Neural crest cell (in vitro differentiated cells): ENCODE measurements at places on chromosomes 12 and 14. TPM values are rescaled to one million over a fixed set of nuclear protein-coding genes. Genes with fewer than 3 reads are reported as not detected.

DNA sequence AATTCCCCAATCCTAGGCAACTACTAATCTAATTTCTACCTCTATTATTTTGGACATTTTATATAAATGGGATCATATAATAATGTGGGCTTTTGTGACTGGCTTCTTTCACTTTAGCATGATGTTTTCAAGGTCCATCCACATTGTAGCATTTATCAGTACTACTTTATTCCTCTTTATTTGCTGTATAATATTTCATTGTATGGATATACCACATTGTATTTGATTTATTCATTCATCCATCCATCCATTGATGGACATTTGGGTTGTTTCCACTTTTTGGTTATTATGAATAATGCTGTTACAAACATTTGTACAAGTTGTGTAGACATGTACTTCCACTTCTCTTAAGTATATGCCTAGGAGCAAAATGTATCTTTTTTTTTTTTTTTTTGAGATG is 17.3 kb downstream of the BTBD7 start:
- DNase-seq, result no peak
- H3K4me1 ChIP-seq, result peaks cover 29% of the 10 kb centered on the region
- no peak overlapping the region for H3K27ac ChIP-seq
- no peaks in the 10 kb centered on the region for H3K36me3 ChIP-seq
- no peaks in the 10 kb centered on the region for H3K27me3 ChIP-seq
- no peak overlapping the region for H3K4me3 ChIP-seq

CD69 gene
- not detected in 2 replicates for total RNA-seq

MIPOL1 gene
- total RNA-seq, result 16.6 and 17.4 TPM in 2 replicates

HOXC12 gene
- total RNA-seq, result not detected in 2 replicates

- no peak overlapping the region for H3K27ac ChIP-seq
- H3K36me3 ChIP-seq, result no peaks in the 10 kb centered on the region
- no peaks in the 10 kb centered on the region for H3K27me3 ChIP-seq
- no peak for DNase-seq
- H3K4me3 ChIP-seq, result no peak overlapping the region
These were observed 178.8 kb downstream of the STXBP6 start for GRCh38 chr14:24870949-24871701.

GRCh38 chr12:49567302-49567610 is 686 bp downstream of the MCRS1 start:
- peak overlapping the region; percentile 97 for H3K4me3 ChIP-seq
- peak overlapping the region; percentile 99 for H3K27ac ChIP-seq
- peaks cover 4% of the 10 kb centered on the region for H3K36me3 ChIP-seq
- H3K4me1 ChIP-seq, result peaks cover 29% of the 10 kb centered on the region
- DNase-seq, result no peak

GRCh38 chr12:42673535-42673934 is 84.0 kb upstream of the PRICKLE1 start:
- H3K36me3 ChIP-seq, result no peaks in the 10 kb centered on the region
- H3K27me3 ChIP-seq, result no peaks in the 10 kb centered on the region
- H3K4me3 ChIP-seq, result no peak overlapping the region
- DNase-seq, result no peak
- H3K4me1 ChIP-seq, result peaks cover 7% of the 10 kb centered on the region
- H3K27ac ChIP-seq, result no peak overlapping the region

DNA sequence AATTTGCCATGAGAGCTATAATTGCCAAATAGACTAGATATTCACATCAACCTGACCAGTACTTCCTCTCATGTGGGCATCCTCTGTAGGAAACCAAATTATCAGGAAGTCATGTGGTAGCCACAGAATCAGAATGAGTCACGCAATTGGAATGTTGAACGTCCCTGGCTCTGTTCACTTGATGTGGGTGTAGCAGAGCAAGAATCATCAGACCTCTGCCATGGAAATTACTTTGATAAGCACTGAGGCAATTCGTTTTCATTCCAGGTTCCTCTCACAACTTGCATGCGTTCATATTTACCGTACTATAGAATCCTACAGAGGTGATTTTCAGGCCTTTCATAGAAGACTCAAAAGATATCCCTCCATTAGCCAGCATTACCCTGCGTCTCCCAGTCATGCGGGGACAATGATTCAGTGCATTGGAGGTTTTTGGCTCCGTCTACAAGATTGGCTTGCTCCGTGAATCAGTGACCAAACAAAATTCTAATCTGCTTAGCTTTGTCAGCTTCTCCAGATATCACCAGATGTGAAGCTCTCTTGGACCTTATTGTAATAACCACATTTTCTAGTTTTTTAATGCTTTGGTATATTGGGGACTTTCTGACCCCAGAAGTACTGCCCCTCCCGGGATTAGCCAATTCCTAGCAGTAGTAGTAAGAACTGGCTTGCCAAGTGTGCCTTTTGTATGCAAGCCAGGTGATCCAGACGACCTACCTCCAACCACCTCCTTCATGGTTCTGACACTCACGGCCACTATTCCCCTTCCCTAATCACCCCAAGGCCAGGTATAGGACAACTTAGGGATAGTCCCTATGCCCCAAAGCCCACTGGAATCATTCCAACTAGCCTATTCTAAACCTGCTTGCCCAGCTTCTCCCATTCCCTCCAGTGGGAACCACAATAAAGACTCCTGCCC is 133.4 kb downstream of the KICS2 start:
- no peak overlapping the region for H3K4me3 ChIP-seq
- peaks cover 15% of the 10 kb centered on the region for H3K4me1 ChIP-seq
- H3K36me3 ChIP-seq, result peaks cover 7% of the 10 kb centered on the region
- no peaks in the 10 kb centered on the region for H3K27me3 ChIP-seq
- H3K27ac ChIP-seq, result no peak overlapping the region
- no peak for DNase-seq

GRCh38 chr14:90828642-90829487 is 12.6 kb upstream of the TTC7B start:
- no peak overlapping the region for H3K27ac ChIP-seq
- DNase-seq, result no peak
- peaks cover 9% of the 10 kb centered on the region for H3K36me3 ChIP-seq
- H3K4me1 ChIP-seq, result peaks cover 5% of the 10 kb centered on the region
- H3K4me3 ChIP-seq, result no peak overlapping the region

- no peak overlapping the region for H3K4me3 ChIP-seq
- peaks cover 11% of the 10 kb centered on the region for H3K36me3 ChIP-seq
- H3K4me1 ChIP-seq, result peaks cover 47% of the 10 kb centered on the region
- H3K27ac ChIP-seq, result no peak overlapping the region
- DNase-seq, result no peak
These were observed 7.4 kb downstream of the MAP4K5 start for GRCh38 chr14:50524731-50525515.

DNA sequence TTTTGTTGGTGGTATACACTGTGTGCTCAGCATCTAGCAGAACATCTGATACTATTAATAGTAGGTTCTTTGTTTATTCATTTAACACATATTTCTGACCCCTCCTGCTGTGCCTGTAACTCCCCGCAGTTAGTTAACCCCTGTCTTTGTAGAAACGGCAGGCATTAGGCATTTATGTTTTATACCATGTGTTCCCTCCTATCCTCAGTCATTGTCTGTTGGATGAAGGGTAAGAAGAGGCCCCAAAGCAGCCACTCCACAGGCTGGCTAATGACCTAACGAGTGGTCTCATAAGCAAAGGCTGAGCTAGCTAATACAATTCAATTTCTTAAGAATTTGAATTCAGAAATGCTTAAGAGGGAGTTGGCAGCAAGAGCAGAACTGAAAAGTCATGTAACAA is 170.8 kb downstream of the TMX1 start:
- no peak for DNase-seq
- H3K36me3 ChIP-seq, result peaks cover 14% of the 10 kb centered on the region
- peaks cover 19% of the 10 kb centered on the region for H3K4me1 ChIP-seq
- no peaks in the 10 kb centered on the region for H3K27me3 ChIP-seq

DNA sequence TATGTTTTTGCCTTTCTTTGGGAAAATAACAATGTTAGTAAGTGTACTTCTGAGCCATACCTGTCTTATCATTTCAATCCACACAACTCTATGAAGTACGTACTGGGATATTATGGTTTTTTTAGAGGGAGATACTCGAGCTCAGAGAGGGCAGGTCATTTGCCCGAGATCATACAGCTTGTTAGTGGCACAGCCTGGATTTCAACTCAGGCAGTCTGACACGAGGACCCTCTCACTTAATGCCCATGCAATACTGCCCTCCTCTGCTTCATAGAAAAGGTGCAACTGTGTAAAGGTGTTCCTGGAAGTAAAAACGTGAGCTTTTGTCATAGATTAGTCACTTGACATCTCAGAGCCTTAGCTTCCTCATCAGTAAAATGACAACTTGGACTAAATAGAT is 128.0 kb downstream of the NDUFA12 start:
- H3K27me3 ChIP-seq, result peaks cover 78% of the 10 kb centered on the region
- DNase-seq, result no peak
- no peaks in the 10 kb centered on the region for H3K36me3 ChIP-seq
- peaks cover 9% of the 10 kb centered on the region for H3K4me1 ChIP-seq
- no peak overlapping the region for H3K27ac ChIP-seq
- H3K4me3 ChIP-seq, result peak overlapping the region; percentile 68

GRCh38 chr12:112812600-112813406 is 21.3 kb downstream of the RPH3A start:
- H3K27ac ChIP-seq, result no peak overlapping the region
- H3K4me3 ChIP-seq, result no peak overlapping the region
- peaks cover 80% of the 10 kb centered on the region for H3K27me3 ChIP-seq

ZFHX2 gene
- total RNA-seq, result 9.9 and 11.0 TPM in 2 replicates

DNA sequence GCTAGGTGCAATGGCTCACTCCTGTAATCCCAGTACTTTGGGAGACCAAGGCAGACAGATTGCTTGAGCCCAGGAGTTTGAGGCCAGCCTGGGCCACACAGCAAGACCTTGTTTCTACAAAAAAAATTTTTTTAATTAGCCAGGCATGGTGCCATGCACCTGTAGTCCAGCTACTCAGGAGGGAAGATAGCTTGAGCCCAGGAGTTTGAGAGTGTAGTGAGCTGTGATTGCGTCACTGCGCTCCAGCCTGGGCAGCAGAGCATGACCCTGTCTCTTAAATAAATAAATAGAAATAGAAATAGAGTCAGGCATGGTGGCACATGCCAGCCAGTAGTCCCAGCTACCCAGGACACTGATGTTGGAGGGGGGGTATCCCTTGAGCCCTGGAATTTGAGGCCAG is 36.7 kb upstream of the CLIP1 start:
- H3K4me1 ChIP-seq, result peaks cover 6% of the 10 kb centered on the region
- H3K4me3 ChIP-seq, result no peak overlapping the region
- H3K27me3 ChIP-seq, result no peaks in the 10 kb centered on the region
- no peak for DNase-seq
- no peaks in the 10 kb centered on the region for H3K36me3 ChIP-seq

DNA sequence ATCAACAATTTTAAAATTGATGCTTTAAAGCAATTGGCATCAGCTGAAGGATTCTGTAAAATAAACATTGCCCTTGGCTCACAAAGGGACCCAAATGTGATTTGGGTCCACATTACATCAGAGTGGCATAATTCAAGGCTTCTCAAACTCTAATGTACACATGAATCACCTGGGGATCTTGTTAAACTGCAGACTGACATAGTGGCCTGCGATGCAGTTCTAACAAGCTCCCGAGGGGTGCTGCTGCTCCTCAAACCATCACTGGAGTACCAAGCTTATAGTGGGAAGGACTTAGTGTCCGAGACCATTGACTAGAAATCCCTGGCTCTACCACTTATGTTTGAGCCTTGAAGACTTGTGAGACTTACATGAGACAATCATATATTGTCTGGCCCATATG is 31.8 kb upstream of the DNM1L start:
- no peak overlapping the region for H3K4me3 ChIP-seq
- H3K27me3 ChIP-seq, result no peaks in the 10 kb centered on the region
- no peaks in the 10 kb centered on the region for H3K4me1 ChIP-seq
- H3K36me3 ChIP-seq, result peaks cover 4% of the 10 kb centered on the region
- DNase-seq, result no peak

- H3K4me1 ChIP-seq, result no peaks in the 10 kb centered on the region
- H3K36me3 ChIP-seq, result no peaks in the 10 kb centered on the region
- H3K4me3 ChIP-seq, result no peak overlapping the region
- no peak overlapping the region for H3K27ac ChIP-seq
These were observed 7.0 kb upstream of the ATXN7L3B start for GRCh38 chr12:74530676-74531075.

GRCh38 chr14:103228866-103229265 is 105.2 kb upstream of the EIF5 start:
- no peaks in the 10 kb centered on the region for H3K36me3 ChIP-seq
- H3K4me3 ChIP-seq, result no peak overlapping the region

- peaks cover 2% of the 10 kb centered on the region for H3K36me3 ChIP-seq
- H3K27ac ChIP-seq, result no peak overlapping the region
- no peaks in the 10 kb centered on the region for H3K27me3 ChIP-seq
- DNase-seq, result no peak
These were observed 268.8 kb downstream of the TTC8 start for GRCh38 chr14:89093083-89093730.

GRCh38 chr14:73752297-73752992 is 38.3 kb upstream of the PNMA1 start:
- H3K27me3 ChIP-seq, result no peaks in the 10 kb centered on the region
- no peaks in the 10 kb centered on the region for H3K36me3 ChIP-seq
- H3K27ac ChIP-seq, result no peak overlapping the region

- no peaks in the 10 kb centered on the region for H3K36me3 ChIP-seq
- DNase-seq, result no peak
- H3K27me3 ChIP-seq, result no peaks in the 10 kb centered on the region
These were observed 143.3 kb downstream of the APAF1 start for GRCh38 chr12:98788396-98788795.

DNA sequence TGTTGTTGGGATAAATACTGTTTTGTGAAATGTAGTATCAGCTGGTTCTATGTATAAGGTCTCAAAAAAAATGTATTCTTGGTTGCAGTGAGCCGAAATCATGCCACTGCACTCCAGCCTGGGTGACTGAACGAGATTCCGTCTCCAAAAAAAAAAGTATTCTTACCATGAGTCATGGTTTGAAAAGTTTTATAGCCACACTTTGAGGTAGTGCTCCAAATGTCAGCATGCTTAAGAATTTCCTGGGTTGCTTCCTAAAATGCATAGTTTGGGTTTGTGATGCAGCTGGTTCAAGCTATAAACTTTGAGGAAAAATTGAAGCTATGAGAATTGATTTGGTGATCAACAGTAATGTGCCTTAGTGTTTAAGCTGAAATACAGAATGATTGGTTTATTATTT is 48.0 kb downstream of the ETNK1 start:
- H3K27me3 ChIP-seq, result no peaks in the 10 kb centered on the region
- no peak for DNase-seq
- no peak overlapping the region for H3K27ac ChIP-seq
- H3K4me1 ChIP-seq, result no peaks in the 10 kb centered on the region
- H3K36me3 ChIP-seq, result peaks cover 38% of the 10 kb centered on the region

DNA sequence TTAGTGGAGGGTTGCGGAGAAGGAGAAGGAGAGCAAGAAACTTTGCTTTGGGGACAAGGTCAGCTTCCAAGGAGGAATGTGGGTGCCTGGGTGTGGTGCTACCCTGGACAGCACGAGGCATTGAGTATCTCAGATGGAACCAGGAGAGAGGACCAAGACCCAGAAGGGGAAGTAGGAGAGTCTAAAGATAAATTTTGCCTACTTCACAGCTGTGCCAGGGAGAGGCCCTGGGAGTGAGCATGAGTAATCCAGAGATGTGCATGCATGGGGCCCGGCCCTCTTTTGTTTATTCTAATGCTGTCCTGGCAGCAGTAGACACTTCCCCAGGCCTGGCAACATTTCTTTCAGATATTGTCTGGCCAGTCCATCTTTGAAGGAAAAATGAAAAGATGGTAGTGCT is 49.5 kb upstream of the GNPNAT1 start:
- H3K4me3 ChIP-seq, result no peak overlapping the region
- H3K27ac ChIP-seq, result no peak overlapping the region
- no peak for DNase-seq

CLEC1A gene
- total RNA-seq, result not detected in 2 replicates
